ENCODE measurements at places on chromosomes 11 and 22. TPM values are rescaled to one million over a fixed set of nuclear protein-coding genes. Genes with fewer than 3 reads are reported as not detected.

Gene GVQW3
- total RNA-seq: 9.1 TPM

- no peaks in the 10 kb centered on the region for H3K27me3 ChIP-seq
- H3K27ac ChIP-seq: no peak overlapping the region
Observed at GRCh38 chr11:91820709-91821108, 403.9 kb upstream of the FAT3 start.

GRCh38 chr22:23767303-23767672, 484 bp downstream of the CHCHD10 start:
- H3K4me1 ChIP-seq: peaks cover 29% of the 10 kb centered on the region
- peak overlapping the region; percentile 92 for H3K4me3 ChIP-seq
- H3K27me3 ChIP-seq: no peaks in the 10 kb centered on the region
- no peak for DNase-seq
- no peaks in the 10 kb centered on the region for H3K36me3 ChIP-seq

DNA sequence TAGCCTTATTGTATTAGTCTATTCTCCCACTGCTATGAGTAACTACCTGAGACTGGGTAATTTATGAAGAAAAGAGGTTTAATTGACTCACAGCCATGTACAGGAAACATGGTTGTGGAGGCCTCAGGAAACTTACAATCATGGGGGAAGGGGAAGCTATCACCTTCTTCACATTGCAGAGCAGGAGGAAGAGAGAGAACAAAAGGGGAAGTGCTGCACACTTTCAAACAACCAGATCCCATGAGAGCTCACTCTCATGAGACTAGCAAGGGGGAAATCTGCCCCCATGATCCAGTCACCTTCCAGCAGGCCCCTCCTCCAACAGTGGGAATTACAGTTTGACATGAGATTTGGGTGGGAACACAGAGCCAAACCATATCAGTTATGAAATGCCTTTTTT, 179.4 kb downstream of the ARHGAP42 start:
- no peak overlapping the region for H3K4me3 ChIP-seq
- H3K36me3 ChIP-seq: no peaks in the 10 kb centered on the region
- H3K4me1 ChIP-seq: no peaks in the 10 kb centered on the region
- no peaks in the 10 kb centered on the region for H3K27me3 ChIP-seq
- no peak overlapping the region for H3K27ac ChIP-seq

Gene OR52A1
- total RNA-seq: not detected

GRCh38 chr11:2160736-2161259, at the start of gene INS:
INS (minus strand) TSS chr11:2161209; CDS start chr11:2160971, 238 bp downstream.
- DNase-seq: no peak
- H3K4me1 ChIP-seq: no peaks in the 10 kb centered on the region
- H3K36me3 ChIP-seq: no peaks in the 10 kb centered on the region
- H3K27me3 ChIP-seq: no peaks in the 10 kb centered on the region
- H3K27ac ChIP-seq: no peak within 1 kb of the TSS

Gene RBMXL2
- total RNA-seq: not detected

- no peaks in the 10 kb centered on the region for H3K4me1 ChIP-seq
- H3K4me3 ChIP-seq: no peak overlapping the region
- H3K27me3 ChIP-seq: no peaks in the 10 kb centered on the region
- no peak overlapping the region for H3K27ac ChIP-seq
Observed at GRCh38 chr11:74123008-74123448, 47.8 kb downstream of the C2CD3 start.

GRCh38 chr22:41913842-41914534, 886 bp downstream of the SHISA8 start:
- peaks cover 17% of the 10 kb centered on the region for H3K27me3 ChIP-seq
- DNase-seq: no peak
- peaks cover 5% of the 10 kb centered on the region for H3K4me1 ChIP-seq
- no peaks in the 10 kb centered on the region for H3K36me3 ChIP-seq

Gene OR10A2
- total RNA-seq: not detected

Gene NCAM1
- total RNA-seq: 0.85 TPM

GRCh38 chr11:31262761-31263160, 106.8 kb downstream of the DCDC1 start:
- H3K27me3 ChIP-seq: no peaks in the 10 kb centered on the region
- no peak overlapping the region for H3K27ac ChIP-seq
- H3K36me3 ChIP-seq: no peaks in the 10 kb centered on the region
- DNase-seq: no peak
- no peaks in the 10 kb centered on the region for H3K4me1 ChIP-seq

DNA sequence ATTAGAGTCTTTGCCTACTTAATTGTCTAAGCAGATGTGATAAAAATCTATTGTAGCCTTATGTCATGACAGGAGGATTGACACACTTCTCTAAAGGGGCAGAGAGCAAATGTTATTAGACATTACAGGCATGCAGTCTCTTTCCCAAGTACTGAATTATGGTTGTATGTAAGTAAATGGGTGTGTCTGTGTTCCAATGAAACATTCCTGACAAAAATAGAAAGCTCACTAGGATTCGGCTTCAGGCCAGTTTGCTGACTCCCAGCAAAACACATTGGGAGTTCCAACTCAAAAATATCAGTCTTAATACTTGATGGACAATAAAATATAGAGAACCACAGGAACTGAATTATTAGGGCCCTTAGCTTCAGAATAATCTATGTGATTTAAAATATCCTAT, 1480.4 kb downstream of the FAM181B start:
- no peak overlapping the region for H3K27ac ChIP-seq
- H3K4me1 ChIP-seq: no peaks in the 10 kb centered on the region
- no peaks in the 10 kb centered on the region for H3K36me3 ChIP-seq
- no peak for DNase-seq
- no peak overlapping the region for H3K4me3 ChIP-seq

- H3K36me3 ChIP-seq: no peaks in the 10 kb centered on the region
- no peak for DNase-seq
- H3K27me3 ChIP-seq: no peaks in the 10 kb centered on the region
- H3K4me1 ChIP-seq: no peaks in the 10 kb centered on the region
- H3K27ac ChIP-seq: no peak overlapping the region
- no peak overlapping the region for H3K4me3 ChIP-seq
Observed at GRCh38 chr11:106480581-106481190, 403.2 kb downstream of the AASDHPPT start.

DNA sequence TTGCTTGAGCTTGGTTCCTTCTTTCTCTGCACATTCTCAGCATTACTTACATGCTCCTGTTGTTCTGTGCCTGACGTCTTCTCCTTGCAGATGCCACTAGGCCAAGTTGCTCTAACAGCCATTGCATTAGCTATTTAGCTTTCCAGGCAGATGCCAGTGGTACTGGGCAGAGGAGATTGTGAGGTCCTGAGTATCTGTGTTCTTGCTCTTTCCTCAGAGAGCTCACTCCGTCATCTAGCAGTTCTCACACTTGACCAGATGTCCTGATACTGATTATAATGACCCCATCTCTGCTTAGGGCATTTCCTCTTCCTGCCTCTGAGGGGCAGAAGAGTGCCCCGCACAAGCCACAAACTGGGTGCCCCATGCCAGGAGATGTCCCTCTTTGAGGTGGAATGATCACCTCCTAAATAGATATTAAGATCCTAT, 30.7 kb downstream of the ARHGAP1 start:
- DNase-seq: no peak
- H3K4me3 ChIP-seq: no peak overlapping the region
- peak overlapping the region; percentile 34 for H3K27ac ChIP-seq
- peaks cover 48% of the 10 kb centered on the region for H3K4me1 ChIP-seq

Gene RAB38
- 0.30 TPM for total RNA-seq

- no peaks in the 10 kb centered on the region for H3K36me3 ChIP-seq
- H3K4me1 ChIP-seq: no peaks in the 10 kb centered on the region
- no peaks in the 10 kb centered on the region for H3K27me3 ChIP-seq
Observed at GRCh38 chr11:46142561-46142960, 21.3 kb upstream of the PHF21A start.

GRCh38 chr11:73653996-73654395, 7.6 kb downstream of the PLEKHB1 start:
- H3K4me1 ChIP-seq: no peaks in the 10 kb centered on the region
- no peaks in the 10 kb centered on the region for H3K36me3 ChIP-seq
- no peak for DNase-seq
- H3K27me3 ChIP-seq: no peaks in the 10 kb centered on the region
- H3K4me3 ChIP-seq: no peak overlapping the region
- H3K27ac ChIP-seq: no peak overlapping the region

Gene P2RY2
- total RNA-seq: not detected

DNA sequence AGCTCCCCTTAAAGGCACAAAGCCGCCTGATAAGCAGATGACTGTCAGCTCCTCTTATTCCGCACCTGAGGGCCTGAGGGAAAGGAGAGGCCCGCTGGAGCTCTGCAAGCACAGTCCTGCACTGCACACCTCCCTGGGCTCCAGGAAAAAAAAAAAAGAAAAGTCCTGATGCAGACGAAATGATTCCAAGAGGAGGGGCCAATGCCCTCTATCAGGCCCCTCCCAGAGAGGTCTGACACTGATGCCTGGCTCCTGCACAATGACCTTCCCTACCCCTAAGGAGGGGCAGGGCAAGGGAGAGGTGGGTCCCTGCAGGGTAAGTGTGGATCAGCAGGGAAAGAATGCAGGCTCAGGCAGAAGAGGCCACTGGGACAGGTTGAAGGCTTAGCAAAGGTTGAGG, 572.7 kb downstream of the SOX6 start:
- H3K36me3 ChIP-seq: no peaks in the 10 kb centered on the region
- no peak overlapping the region for H3K4me3 ChIP-seq
- H3K4me1 ChIP-seq: no peaks in the 10 kb centered on the region

DNA sequence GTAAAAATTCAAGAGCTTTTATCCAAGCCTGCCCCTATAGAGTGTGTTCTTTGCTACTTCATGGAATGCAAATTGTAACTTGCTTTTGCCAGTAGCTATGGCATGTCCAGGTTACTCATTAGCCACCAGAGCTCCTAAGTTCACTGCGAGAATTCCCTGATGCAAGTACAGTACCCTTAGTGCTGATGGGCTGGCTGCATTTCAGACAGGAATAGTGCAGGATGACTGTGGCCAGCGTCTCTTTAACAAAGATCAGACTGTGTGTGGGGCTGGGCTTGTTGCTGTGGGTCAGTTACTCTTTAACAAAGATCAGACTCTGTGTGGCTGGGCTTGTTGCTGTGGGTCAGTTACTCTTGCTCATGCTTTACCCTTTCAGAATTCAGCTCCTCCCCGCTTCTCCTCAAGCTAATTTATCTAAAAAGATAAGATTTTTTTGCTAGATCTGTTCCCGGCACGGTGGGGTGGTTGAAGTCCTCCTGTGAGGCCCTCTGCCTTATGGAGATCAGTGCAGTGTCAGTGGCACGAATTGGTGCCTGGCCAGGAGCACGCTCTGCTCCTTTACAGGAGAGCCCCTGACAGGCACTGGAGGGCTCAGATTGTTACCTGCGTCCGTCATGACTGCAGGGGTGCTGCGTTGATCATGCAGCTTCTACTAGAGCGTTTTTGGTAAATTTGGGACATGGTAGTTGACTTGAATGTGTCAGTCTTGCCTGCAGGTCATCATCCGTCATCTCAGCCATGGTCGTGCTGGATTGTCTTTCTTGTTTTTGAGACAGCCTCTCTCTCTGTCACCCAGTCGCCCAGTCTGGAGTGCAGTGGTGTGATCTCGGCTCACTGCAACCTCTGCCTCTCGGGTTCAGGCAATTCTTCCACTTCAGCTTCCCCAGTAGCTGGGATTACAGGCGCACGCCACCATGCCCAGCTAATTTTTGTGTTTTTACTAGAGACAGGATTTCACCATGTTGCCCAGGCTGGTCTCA, 27.0 kb downstream of the AP2A2 start:
- no peak overlapping the region for H3K27ac ChIP-seq
- no peaks in the 10 kb centered on the region for H3K27me3 ChIP-seq
- H3K36me3 ChIP-seq: no peaks in the 10 kb centered on the region
- no peak overlapping the region for H3K4me3 ChIP-seq
- no peak for DNase-seq

DNA sequence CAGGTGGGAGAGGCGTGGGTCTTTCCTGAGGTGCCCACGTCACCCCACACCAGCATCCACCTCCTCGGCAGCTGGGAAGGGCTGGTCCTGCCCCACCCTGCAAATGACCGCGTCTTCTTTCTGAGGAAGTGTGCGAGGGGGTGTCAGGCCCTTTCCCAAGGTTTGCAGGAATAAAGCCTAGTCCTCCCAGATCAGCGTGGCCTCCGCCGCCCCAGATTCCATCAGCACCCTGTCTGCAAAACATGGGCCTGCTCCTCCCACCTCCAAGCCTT, 14.4 kb upstream of the SLC39A13 start:
- peak overlapping the region; percentile 70 for H3K4me3 ChIP-seq
- H3K36me3 ChIP-seq: no peaks in the 10 kb centered on the region
- peak overlapping the region; percentile 81 for H3K27ac ChIP-seq
- no peaks in the 10 kb centered on the region for H3K27me3 ChIP-seq

- H3K4me3 ChIP-seq: no peak overlapping the region
- no peak for DNase-seq
- H3K27ac ChIP-seq: no peak overlapping the region
- H3K4me1 ChIP-seq: no peaks in the 10 kb centered on the region
- H3K27me3 ChIP-seq: no peaks in the 10 kb centered on the region
- no peaks in the 10 kb centered on the region for H3K36me3 ChIP-seq
Observed at GRCh38 chr11:116373104-116373944, 399.5 kb downstream of the BUD13 start.

Gene NPAS4
- not detected for total RNA-seq

- no peaks in the 10 kb centered on the region for H3K36me3 ChIP-seq
- H3K27ac ChIP-seq: no peak overlapping the region
- no peaks in the 10 kb centered on the region for H3K27me3 ChIP-seq
- no peaks in the 10 kb centered on the region for H3K4me1 ChIP-seq
Observed at GRCh38 chr11:2099516-2100349, 39.5 kb downstream of the IGF2 start.
